ENCODE measurements at places on chromosomes 1 and 21.

DNA sequence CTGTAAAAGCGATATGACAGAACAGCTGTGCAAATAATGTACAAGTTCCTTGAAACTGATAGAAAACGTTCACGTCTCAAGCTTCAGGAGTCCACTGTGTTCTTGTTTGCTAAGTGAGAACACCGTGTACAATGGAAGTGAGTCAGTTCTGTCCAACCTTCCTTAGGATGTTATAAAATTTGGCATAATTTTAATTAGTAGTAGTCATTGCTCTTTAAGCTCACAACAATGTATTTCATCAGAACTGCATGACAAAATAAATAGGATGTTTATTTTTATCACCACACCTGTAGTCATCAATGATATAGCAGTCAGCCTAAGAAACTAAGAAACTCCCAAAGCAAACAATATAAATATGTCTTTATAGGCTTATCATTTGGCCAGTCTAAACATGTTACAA is 53.0 kb downstream of the RGS2 start:
- no peak for DNase-seq

GRCh38 chr1:183259924-183260323 is 73.9 kb downstream of the LAMC2 start:
- DNase-seq = no peak

DNA sequence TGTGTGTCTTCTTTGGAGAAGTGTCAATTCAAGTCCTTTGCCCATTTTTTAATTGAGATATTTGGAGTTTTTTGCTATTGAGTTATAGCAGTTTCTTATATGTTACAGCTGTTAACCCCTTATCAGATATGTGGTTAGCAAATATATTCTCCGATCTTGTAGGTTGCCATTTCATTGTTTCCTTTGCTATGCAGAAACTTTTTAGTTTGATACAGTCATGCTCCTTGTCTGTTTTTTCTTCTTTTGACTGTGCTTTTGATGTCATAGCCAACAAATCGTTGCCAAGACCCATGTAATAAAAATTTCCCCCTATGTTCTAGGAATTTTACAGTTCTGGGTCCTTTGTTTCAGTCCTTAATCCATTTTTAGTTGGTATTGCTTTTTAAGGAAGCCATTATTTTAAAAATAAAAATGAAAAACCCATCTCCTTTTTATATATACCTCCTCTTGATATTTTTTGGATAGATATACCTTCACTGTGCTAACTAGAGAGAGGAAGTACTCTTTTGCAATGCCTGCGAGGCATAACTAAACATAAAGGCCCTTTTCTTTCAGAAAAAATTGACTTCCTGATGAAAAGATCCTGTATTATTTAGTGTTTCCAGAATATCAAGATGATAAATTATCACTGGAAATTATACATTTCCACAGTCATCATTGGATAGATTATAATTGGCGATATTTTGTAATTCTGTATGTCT is 127.8 kb downstream of the HS2ST1 start:
- no peak for DNase-seq

DNA sequence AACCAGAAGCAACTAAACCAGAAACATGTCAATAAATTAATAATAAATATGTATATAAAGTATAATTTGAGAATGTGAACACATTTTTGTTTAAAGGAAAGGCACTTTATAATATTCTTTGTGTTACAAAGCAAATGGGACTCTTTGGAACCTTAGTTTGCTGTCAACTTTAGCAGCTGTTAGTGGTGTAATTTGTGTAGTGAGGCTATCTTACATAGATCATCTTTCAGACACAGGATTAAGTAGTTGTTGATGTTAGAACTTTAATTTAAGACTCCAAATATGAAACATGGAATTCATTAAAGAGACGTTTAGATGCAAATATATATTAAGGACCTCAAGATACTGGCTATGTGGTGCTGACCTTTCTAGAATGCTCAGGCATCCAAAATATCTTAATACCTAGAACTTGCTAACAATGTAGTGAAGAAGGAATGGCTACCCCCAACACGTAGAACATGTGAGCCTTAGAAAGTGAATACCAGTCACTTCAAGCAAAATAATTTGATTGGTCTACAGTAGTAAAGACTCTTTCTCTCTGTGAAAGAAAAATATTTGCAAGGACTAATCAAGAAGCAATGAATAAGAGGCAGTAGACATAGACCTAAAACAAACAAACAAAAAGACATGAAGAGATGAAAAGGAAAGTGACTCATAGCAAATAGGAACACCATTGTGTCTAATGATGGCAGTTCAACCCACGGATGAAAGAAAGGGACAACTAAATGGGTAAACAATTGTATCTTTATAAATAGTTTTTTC is 811.4 kb downstream of the USP25 start:
- DNase-seq = no peak

GRCh38 chr1:150765296-150765976 is at the start of gene CTSS:
Gene CTSS, minus strand, starts transcription at chr1:150765778. Its CDS starts 1,015 bp downstream, at chr1:150764763.
- no peak for DNase-seq

DNA sequence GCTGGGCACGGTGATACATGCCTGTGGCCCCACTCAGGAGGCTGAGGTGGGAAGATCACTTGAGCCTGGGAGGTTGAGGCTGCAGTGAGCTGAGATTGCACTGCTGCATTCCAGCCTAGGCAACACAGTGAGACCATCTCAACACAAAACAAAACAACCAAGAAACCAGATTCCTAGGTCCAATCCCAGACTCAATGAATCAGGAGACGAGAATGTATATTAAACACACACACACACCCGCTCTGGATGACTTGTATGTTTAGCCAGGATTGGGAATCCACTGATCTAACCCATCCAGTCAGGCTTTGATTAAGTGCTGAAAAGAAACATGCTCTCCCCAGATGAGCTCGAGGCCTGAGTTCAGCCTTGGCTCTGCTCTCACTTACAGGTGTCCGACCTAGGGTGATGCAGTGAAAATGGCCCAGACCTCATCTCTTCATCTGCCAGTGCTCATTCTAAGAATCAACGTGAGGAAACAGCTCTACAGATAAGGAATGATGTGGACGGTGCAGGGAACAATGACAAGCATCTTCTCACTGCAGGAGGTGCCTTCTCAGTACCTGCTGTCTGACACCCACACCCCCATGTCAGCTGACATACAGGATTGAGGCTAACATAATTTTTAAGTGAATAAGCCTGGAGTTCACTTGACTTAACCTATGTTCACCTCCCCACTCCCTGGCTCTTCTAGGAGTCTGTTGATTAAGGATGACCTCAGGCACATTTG is 15.3 kb upstream of the SRSF4 start:
- DNase-seq = no peak

DNA sequence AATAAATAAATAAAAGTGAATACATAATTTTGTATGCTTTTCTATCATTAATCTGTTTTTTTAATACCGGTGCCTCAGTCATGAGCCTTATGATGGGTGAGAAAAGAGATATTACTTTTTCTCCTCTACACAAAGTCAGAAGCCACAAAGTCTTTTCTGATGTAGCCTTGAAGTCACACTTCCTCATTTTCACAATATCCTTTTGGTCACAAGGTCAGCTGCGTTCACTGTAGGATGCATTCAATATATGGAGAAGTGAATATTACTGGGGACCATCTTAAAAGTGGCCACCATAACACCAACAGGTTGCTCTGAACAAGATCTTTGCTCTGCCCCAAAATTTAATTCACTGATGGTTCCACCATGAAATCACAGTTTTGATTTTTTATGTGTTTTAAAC is 83.3 kb upstream of the TNR start:
- DNase-seq = no peak

Data from CD4-positive, alpha-beta T cell (primary cell).